Stimulated activated CD4-positive, alpha-beta T cell treated with anti-CD3 and anti-CD28 coated beads, Interleukin-12 subunit alpha, Interleukin-12 subunit beta, amount 100 ng/mL, for 48 hours (primary cell): ENCODE measurements at places on chromosomes 4 and X.

- no peak for DNase-seq
Measured at GRCh38 chr4:143260750-143261149, 75.9 kb upstream of the GAB1 start.

DNA sequence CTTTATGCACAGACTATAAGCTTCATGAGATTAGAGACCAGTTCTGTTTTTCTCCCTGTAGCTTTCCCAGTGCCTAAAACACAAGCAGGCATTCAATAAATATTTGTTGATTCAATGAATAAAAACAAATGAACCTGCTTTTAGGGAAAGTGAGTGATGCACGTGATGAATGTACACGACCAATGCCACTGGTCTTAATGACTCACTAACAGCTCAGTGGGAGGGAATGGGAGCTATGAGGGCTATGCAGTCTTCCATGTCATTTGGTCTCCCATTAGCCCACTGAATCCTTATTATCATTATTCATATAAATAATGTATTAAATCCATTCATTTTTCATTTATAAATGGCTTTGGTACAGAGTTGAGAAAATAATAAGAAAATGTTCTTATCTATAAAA, 247.4 kb downstream of the FBXO8 start:
- DNase-seq = no peak

GRCh38 chr4:153004081-153004850, 68.1 kb downstream of the FHDC1 start:
- no peak for DNase-seq

GRCh38 chr4:5030221-5030620, 11.0 kb upstream of the CYTL1 start:
- DNase-seq = no peak
